ENCODE measurements at places on chromosomes 2 and 18. TPM values are rescaled to one million over a fixed set of nuclear protein-coding genes. Genes with fewer than 3 reads are reported as not detected.

DNA sequence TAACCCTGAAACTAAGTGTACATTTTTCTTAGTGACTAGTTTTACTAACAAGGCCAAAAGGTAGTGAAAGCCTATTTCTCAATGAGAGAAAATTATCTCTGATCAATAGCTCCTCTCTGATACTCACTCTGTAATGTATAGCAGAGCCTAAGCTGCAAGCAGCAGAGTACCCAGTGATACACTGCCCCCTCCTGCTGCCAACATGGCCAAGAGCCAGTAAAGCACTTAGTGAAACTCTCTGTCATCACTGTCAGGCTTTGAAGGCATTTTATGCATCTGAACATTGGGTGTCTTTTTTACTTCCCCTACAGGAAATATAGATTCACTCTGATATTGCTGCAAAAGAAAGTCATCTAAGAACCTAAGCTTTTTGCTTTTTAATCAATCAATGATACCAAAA is 784.1 kb upstream of the CDH7 start:
- DNase-seq = no peak

DNA sequence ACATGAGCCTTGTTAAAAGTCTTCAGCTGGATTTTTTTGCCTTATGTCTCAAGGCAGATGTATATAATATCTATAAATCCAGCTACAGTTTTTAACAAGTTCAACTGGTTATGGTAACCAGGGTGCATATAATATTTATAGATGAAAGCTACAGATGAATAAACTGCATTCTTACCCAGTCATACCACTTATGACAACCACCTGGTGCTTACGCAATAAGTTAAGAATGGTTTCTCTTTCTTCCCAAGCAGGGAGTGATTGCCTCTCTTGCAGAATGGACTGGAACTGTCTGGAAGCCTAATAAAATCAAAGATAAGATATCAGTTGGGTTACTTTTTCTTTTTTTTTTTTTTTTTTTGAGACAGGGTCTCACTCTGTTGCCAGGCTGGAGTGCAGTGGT is 19.6 kb downstream of the DHX57 start:
- DNase-seq = no peak

GRCh38 chr2:10326707-10327594 is 24.2 kb downstream of the HPCAL1 start:
- no peak for DNase-seq

DNA sequence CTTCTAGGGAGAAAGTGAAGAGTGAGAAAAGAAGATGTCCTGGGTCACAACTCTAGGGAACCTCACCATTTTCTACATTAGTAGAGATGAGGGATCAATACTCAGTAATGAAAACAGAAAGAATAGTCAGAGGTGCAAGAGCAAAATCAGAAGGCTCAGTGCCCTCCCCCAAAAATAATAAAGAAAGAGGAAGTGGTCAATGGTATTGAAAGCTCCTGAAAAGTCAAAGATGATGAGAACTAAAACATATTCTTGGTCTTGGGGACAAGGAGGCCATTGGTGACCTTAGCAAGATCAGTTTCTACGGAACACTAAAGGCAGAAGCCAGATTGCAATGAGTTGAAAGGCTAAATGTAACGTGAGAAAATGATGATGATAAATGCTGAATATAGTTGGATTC is 24.5 kb upstream of the MYO1B start:
- DNase-seq = no peak

DNA sequence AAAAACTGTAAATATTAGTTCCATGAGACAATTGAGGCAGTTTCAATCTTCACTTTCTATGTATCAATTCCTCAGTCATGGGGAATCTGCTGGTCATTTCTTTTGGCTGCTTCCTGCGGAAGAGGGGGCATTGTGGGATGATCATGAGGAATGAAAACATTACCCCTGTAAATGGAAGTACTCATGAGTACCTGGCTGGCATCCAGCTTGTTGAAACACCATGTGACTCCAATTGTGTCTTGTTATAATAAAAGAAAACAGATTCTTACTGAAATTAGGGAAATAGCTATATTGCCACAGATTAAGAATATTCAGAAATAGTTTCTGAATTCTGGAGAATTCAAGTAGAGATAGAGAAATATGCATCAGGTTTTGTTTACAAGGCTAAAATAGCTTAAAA is 41.6 kb upstream of the GPR39 start:
- DNase-seq = no peak

- DNase-seq = no peak
Observed at GRCh38 chr2:60515721-60516226, 37.7 kb downstream of the BCL11A start.

DNA sequence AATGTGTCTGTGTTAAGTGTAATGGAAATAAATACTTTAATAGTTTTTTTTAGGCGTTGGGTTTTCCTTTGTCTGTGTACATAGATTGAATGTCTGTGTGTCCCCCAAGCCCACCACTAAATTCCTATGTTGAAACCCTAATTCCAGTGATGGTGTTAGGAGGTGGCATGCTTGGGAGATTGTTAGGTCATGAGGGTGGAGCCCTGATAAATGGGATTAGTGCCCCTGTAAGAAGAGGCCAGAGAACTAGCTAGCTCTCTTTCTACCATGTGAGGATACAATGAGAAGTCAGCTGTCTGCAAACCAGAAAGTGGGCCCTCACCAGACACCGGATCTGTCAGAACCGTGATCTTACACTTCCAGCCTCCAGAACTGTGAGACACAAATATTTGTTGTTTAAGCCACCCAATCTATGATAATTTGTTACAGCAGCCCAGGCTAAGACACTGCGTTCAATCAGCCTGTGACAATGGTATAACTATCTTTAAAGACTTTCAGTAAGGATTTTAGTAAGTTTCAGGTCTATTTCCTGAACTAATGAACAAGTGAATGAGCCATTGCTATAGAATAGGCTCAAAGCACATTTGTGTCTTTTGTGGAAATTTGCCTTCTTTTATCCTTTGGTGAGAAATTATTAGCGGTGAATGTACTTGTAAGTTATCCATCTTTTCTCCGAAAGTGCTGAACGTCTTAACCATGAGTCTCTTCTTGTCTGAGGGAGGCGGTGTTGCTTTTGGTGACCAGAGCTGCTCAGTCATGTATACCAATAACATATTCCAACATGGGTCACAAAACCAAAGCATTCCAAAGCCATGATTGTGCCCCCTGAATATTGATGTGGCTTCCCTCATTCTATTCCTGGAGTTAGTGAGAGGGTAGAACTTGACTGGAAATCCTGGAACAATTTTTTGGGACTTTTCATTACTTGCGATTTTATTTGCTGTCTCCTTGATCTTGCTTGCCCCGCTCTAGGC is 29.6 kb upstream of the IL1R1 start:
- DNase-seq = no peak

GRCh38 chr18:76382275-76382674 is 112.8 kb downstream of the ZNF516 start:
- no peak for DNase-seq

DNA sequence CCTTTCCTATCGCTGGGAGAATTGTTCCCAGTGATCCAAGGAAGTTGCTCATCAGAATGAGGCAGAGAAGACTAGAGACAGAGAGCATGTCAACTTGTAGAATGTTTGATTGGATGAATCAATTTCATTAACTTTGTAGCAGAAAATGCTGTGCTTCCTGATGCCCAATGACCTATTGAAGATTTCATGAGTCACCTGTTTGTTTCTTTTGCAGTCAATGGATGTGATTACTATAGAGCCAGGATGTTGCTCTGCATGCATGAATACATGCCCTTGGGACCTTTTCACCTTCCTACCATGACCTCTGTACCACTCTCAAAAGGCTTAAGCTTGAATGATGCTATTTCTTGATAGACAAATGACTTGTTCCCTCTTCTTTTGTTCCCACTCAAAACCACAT is 23.3 kb downstream of the SCG2 start:
- DNase-seq = no peak

DNA sequence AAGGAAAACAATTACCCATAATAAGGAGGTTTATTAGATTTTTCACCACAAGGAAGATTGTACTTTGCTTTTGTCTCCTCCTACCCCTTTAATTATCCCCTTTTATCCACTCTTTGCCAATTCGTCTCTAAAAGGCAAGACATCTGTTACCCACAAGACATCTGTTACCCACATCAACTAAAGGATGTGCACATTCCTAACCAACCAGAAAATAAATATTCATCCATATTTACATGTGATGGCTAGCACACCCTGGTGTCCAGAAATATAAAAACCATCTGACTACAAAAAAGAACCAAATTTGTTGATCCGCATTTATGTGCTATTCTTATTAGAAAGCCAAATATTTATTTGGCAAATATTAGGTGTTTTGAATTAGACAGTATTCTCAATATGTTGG is 35.7 kb downstream of the ACVR1C start:
- DNase-seq = no peak

DNA sequence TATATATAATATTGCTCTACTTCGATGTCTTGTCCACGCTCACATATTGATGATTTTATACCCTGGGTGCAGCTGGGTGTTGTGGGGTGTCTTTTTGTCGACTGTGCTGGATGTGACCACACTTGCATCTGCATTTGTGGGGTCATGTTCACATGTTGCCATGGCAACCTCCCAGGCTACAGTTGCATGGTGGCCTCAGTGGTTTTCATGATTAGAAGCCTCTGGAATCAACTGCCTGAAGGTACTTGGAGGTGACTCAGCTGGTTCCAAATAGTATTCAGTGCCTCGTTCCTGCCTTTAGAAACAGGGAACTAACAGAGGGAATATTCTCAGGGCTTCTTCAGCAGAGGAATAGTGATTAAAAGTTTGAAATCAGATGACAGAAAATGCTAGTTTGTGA is 166.3 kb upstream of the NYAP2 start:
- no peak for DNase-seq

The GGCX gene
- 37.0 TPM for polyA plus RNA-seq

DNA sequence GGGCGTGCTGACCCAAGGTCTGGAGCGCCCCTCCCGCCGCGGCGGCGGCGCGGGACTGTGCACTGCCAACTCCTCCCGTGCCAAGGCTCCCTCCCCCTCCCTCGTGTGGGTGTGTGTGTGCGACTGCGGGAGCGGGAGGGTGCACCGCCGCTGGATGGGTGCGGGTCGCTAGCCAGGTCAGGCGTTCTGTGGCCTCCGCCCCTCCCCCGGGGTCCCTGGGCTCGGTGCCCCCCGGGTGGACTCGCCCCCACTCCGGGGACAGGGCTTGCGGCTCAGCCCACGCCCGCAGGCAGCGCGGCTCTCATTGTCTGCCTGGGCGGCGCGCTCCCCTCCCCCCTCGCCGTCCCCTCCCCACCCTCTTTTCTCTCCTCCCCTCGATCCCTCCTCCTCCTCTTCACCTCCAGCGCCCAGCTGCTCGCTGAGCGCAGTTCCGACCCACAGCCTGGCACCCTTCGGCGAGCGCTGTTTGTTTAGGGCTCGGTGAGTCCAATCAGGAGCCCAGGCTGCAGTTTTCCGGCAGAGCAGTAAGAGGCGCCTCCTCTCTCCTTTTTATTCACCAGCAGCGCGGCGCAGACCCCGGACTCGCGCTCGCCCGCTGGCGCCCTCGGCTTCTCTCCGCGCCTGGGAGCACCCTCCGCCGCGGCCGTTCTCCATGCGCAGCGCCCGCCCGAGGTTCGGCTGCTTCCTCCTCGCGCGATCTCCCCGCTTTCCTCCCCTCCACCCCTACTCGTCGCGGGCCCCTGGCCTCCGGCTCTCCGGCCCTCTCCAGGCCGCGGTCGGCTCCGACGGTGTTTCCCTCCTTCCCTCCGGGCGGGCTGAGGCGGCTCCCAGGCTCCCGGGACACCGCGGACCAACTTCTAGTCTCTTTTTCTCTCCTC is at the start of gene GATA6:
Gene GATA6 (plus strand): TSS at position 579 of the 878 bp plus-strand sequence. CDS start 1,556 bp downstream, outside the sequence.
- peak; percentile 83 for DNase-seq

DNA sequence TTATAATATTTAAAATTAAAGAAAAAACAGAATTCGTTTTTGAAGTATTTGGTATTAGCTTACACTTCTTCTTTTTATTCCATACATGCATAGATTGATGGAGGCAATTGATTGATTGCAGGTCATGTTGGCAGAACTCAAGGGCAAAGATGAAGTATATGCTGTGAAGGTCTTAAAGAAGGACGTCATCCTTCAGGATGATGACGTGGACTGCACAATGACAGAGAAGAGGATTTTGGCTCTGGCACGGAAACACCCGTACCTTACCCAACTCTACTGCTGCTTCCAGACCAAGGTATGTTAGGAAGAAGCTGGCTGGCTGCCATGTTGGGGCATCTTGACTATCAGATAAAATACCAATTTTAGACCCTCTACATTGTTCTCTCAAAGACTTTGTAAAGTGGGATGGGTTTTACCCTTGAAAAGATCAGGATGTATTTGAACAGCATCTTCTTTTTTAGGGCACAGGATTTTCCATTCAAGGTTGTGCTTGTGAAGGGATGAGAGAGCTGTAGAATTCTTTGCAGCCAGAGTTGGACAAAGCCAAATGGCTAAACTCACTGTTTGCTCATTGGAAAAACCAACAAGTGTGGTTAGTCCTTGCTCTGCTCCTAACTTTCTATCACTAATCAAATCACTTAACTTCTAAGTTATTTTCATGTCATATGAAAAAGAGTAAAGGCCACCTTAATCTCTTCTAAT is 286.8 kb upstream of the EPAS1 start:
- DNase-seq = no peak

DNA sequence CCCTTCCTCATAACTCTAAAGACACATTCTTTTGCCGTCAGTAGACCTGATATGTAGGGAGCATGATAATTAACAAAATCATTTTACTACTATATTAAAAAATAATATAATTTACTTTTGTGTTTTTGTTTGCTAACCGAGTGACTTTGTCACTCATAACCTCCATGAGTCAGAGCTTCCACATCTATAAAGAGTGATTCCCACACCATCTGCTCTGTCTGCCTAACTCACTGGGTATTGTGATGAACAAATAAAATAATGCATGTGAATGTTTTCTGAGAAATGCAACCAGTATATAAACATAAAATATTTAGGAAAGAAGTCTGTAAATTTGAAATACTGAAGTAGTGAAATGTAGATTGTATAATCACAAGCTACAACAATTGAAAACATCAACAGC is 123.4 kb upstream of the DSEL start:
- no peak for DNase-seq

The MEIS1 gene
- polyA plus RNA-seq = 123 TPM

The APCDD1 gene
- polyA plus RNA-seq = 109 TPM

The MAP4K4 gene
- polyA plus RNA-seq = 73.1 TPM

The ZNF385B gene
- 18.5 TPM for polyA plus RNA-seq

DNA sequence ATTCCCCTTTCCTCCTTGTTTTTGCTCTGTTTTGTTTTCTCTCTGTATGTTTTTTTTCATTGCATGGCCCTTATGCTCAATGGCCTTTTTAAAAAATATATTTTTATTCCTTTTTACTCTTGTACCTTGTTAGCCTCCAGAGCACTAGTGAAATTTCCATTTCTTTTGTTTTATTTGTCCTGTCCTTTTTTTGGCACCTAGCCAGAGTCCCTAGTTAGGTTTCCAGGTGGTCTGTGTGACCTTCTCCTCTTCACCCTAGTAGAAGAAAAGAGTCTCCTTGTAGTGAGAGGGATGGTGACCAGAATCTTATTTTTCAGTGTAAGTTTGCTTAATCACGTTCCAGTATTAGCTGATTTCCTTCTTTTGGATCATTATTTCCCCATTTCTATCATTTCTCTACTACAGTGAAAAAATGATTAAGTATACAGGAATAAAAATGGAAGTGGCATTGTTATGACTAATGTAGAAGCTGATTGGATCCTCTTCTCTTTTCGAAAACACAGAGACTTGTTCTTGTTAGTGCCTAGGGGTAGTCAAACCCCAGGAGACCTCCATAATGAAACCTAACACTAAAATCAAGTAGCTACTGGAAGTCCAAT is 65.9 kb downstream of the NBEAL1 start:
- DNase-seq = no peak

- no peak for DNase-seq
Observed at GRCh38 chr2:190529486-190530247, 4.9 kb downstream of the NEMP2 start.

- no peak for DNase-seq
Observed at GRCh38 chr2:208280933-208281332, 14.9 kb downstream of the PIKFYVE start.

The PSMA8 gene
- not detected for polyA plus RNA-seq

- DNase-seq = no peak
Observed at GRCh38 chr2:69177063-69177771, 164.2 kb downstream of the ANTXR1 start.

The FOXD4L1 gene
- 0.39 TPM for polyA plus RNA-seq

Measured in renal cortex interstitium (tissue), 15 donors.